ENCODE measurements at places on chromosomes 7 and 10.

DNA sequence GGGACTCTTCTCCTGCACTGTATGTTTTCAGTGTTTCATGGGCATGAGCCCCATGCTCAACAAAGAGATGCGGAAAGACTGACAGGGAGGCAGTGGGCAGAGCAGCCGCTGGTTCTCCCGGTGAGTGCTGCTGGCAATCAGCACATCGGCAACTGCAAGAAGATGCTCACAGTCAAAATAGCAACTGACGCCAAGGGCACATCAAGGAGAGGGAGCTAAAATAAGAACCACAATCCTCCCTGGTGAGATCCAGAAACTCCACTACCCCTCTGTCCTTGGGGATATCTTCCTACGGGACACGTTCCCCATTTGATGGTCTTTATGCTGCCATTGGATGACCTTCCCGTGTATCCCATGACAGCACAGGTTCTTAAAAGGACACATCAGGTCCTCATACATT, 28.9 kb upstream of the SVIL start:
- no peak for DNase-seq

GRCh38 chr10:17984056-17984455, 32.3 kb downstream of the SLC39A12 start:
- no peak for DNase-seq

- no peak for DNase-seq
Measured at GRCh38 chr10:7272008-7272407, 138.8 kb downstream of the SFMBT2 start.

GRCh38 chr7:44280993-44281721, 44.2 kb downstream of the CAMK2B start:
- no peak for DNase-seq

- no peak for DNase-seq
Measured at GRCh38 chr10:103951942-103952341, 15.0 kb upstream of the SLK start.
